ENCODE measurements at places on chromosomes 5 and 9. TPM values are rescaled to one million over a fixed set of nuclear protein-coding genes. Genes with fewer than 3 reads are reported as not detected.

Gene AGGF1
- 35.2 TPM for polyA plus RNA-seq

GRCh38 chr9:114811966-114812636 is 6.3 kb upstream of the TNFSF15 start:
- DNase-seq: no peak

DNA sequence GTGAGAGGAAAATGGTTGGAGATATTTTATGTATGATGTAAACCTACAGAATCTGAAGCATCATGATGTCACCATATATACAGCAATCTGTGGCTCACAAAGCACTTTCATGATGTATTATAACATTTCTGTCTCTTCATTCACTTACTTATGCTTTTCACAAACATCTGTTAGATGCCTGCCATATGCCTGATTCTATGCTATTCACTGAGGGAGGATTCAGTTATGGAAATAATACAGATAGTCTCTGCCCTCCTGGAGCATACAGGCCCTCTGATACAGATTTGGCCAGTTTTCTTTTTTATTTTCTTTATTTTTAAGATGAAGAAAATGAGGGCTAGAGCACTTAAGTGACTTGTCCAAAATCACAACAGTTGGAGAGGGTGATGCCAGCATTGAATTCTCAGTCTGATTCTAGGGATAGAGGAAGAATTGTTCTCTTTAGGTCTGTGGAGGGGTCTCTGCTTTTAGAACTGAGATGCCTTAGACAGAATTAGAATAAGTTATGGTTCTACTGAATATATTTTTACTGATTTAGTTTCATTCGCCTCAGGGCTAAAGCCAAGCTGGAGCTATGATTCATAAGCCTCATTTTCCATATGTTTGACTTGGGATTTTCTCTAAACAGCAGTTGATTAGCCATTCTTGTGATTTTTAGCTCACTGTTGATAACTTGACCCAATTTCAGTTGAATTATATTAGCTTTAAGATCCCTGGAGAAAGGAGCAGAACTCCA is 636.4 kb downstream of the PRELID2 start:
- no peak for DNase-seq

Gene IFNA21
- not detected for polyA plus RNA-seq

DNA sequence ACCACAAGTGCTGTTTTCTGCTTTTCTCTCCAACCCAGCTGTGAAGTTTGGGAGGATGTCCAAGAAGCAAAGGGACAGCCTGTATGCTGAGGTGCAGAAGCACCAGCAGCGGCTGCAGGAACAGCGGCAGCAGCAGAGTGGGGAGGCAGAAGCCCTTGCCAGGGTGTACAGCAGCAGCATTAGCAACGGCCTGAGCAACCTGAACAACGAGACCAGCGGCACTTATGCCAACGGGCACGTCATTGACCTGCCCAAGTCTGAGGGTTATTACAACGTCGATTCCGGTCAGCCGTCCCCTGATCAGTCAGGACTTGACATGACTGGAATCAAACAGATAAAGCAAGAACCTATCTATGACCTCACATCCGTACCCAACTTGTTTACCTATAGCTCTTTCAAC is 145.2 kb downstream of the RORB start:
- DNase-seq: no peak

All from right renal pelvis (tissue), 4 donors.